Left hindlimb (tissue), 1 donor: ENCODE measurements at places on chromosomes 3 and 15.

DNA sequence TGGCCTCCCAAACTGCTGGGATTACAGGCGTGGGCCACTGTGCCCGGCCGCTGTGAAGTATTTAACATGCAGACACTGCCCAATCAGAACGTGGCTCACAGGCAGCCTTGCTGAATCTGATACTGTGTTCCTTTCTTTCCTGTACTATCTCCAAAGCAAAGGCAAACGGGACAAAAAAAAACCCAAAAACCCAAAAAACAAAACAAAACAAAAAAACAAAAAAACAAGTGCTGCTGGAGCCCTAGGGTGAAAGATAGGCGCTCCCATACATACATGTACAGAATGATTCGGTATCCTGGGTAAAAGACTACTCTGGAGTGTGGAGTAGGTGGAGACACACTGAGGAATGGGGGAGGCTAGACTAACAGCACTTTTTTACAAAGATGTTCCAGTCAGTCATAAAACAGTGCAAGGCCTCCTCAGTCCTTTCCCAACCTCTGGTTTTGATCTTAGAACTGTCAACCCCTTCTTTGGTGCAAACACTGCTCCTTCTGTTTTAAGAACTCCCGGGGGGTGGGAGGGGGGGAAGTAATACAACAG lies 7.7 kb upstream of the MAP1A start:
- DNase-seq: no peak

- no peak for DNase-seq
These were observed 236.0 kb downstream of the UBE2E2 start for GRCh38 chr3:23439080-23439479.

- DNase-seq: no peak
These were observed 19.4 kb upstream of the SLC6A1 start for GRCh38 chr3:10973046-10973595.

GRCh38 chr15:80026754-80027153 lies 32.7 kb upstream of the ZFAND6 start:
- DNase-seq: no peak

GRCh38 chr15:62209821-62210220 lies 44.7 kb upstream of the C2CD4B start:
- DNase-seq: no peak

DNA sequence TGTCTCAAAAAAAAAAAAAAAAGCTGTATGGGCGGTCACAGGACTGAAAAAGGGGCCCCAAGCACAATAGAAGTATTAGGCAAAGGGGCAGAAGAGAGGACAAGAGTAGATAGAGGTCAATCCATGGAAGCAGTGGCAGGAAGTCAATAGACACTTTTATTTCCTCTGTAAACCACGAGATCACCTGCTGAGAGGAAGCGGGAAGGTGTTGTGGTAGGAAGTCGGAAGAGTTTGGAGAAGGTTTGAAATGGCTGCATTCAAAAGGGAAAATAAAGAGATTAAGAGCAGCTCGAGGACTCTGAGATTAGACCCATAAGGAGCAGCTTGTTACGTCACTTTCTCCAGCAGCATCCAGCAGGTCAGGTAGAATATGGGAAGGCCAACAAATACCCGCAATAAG lies 14.2 kb upstream of the ZNF148 start:
- no peak for DNase-seq

GRCh38 chr3:51024765-51025632 lies 350.3 kb downstream of the DOCK3 start:
- DNase-seq: no peak
